ENCODE measurements at places on chromosomes 1 and 21. TPM values are rescaled to one million over a fixed set of nuclear protein-coding genes. Genes with fewer than 3 reads are reported as not detected.
A peak's percentile ranks its signal among the peaks of the same experiment; 100 is the strongest.

The FMO4 gene
- 2.3 TPM for total RNA-seq

The S100A16 gene
- total RNA-seq, result 220 TPM

The ADGRL2 gene
- total RNA-seq, result 4.6 TPM

The CCDC18 gene
- 10.3 TPM for total RNA-seq

The ERG gene
- total RNA-seq, result not detected

The ADIPOR1 gene
- total RNA-seq, result 71.4 TPM

The SPRR1A gene
- total RNA-seq, result not detected

The CD164L2 gene
- total RNA-seq, result not detected

The FCRL6 gene
- not detected for total RNA-seq

The NBPF1 gene
- 59.3 TPM for total RNA-seq

The PDC gene
- not detected for total RNA-seq

- no peaks in the 10 kb centered on the region for H3K27me3 ChIP-seq
- H3K27ac ChIP-seq, result peak within 1 kb of the TSS; percentile 42
- no peaks in the 10 kb centered on the region for H3K36me3 ChIP-seq
- peak within 1 kb of the TSS; percentile 60 for H3K4me3 ChIP-seq
- peaks cover 7% of the 10 kb centered on the region for H3K4me1 ChIP-seq
Measured at GRCh38 chr1:116909512-116910378, at the start of gene PTGFRN. TSS of gene PTGFRN (plus strand) at chr1:116909916. CDS start at chr1:116910204, 288 bp downstream.

DNA sequence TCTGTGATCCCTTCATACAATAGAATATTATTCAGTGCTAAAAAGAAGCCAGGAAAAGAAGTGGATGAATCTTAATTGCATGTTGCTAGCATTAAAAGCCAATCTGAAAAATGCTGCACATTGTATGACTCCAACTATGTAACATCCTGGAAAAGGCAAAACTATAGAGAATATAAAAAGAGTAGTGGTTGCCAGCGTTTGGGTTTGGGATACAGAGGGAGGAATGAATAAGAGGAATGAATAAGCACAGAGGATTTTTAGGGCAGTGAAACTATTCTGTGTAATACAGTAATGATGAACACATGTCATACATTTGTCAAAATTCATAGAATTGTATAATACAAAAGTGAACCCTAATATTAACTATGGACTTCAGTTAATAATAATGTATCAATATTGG lies 42.5 kb downstream of the GPR88 start:
- no peak for DNase-seq
- H3K4me3 ChIP-seq, result no peak overlapping the region
- peaks cover 12% of the 10 kb centered on the region for H3K4me1 ChIP-seq
- no peaks in the 10 kb centered on the region for H3K36me3 ChIP-seq
- no peaks in the 10 kb centered on the region for H3K27me3 ChIP-seq

DNA sequence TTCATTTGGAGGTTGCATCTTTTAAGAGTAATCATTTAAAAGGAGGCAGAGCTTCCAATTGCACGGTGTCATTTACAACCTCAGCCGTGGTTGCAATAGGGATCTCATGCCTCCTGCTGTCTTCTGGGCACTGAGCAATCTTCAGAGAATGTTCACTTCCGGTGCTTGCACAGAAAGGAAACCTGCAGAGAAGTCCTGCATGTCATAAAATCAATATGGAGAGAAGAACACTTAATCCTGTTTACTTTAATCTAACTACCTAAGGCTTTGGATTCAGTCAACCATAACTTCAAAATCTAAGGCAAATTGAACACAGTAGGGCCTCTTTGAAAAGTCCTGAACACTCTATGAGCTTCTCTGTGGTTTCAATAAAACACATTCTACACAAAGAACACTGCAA lies 11.3 kb upstream of the MAP10 start:
- no peak overlapping the region for H3K4me3 ChIP-seq
- no peaks in the 10 kb centered on the region for H3K27me3 ChIP-seq
- no peaks in the 10 kb centered on the region for H3K4me1 ChIP-seq

DNA sequence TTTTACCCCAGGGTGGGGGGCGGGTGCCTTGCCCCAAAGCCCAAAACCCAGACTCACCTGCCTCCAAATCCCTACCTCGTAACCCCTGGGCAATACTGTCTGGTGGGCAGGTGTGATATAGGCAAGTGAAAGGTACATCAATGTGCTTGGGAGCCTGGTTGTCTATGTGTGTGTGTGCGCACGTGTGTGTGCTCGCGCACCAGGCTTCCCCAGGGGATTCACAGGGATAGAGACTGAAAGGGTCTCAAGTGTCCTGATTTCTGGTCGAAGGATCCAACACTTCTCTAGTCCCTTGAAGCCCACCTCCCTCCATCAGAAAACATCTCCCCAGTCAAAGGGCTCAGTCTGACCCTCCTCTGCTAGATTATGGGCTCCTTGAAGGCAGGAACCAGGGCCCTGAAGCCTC lies 28.9 kb upstream of the EPB41 start:
- H3K27ac ChIP-seq, result no peak overlapping the region
- H3K4me3 ChIP-seq, result no peak overlapping the region
- H3K27me3 ChIP-seq, result no peaks in the 10 kb centered on the region
- H3K4me1 ChIP-seq, result peaks cover 17% of the 10 kb centered on the region
- H3K36me3 ChIP-seq, result no peaks in the 10 kb centered on the region

GRCh38 chr1:215421744-215422143 lies 145.4 kb upstream of the KCTD3 start:
- H3K36me3 ChIP-seq, result no peaks in the 10 kb centered on the region
- DNase-seq, result no peak
- H3K27me3 ChIP-seq, result no peaks in the 10 kb centered on the region
- H3K27ac ChIP-seq, result no peak overlapping the region
- no peak overlapping the region for H3K4me3 ChIP-seq
- no peaks in the 10 kb centered on the region for H3K4me1 ChIP-seq

DNA sequence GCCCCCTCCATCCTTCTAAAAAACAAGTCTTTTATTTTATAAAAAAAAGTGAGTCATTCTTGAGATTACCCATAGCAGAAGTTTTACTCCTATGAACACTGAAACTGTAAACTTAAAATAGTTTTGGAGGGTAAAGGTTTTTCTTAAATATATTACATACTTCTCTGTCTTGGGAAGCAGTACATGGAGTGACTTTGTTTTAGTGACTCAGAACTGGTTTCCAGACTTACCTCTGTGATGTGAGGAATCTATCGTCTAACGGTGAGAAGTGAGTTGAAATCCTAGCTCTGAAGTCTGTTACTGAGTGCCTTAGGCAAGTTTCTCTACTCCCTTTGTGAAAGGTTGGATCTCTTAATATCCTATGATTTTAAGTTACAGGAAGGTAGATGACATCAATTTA lies 176.3 kb upstream of the POU3F1 start:
- DNase-seq, result no peak
- H3K36me3 ChIP-seq, result no peaks in the 10 kb centered on the region
- no peaks in the 10 kb centered on the region for H3K27me3 ChIP-seq
- H3K4me1 ChIP-seq, result no peaks in the 10 kb centered on the region
- H3K27ac ChIP-seq, result no peak overlapping the region
- no peak overlapping the region for H3K4me3 ChIP-seq

DNA sequence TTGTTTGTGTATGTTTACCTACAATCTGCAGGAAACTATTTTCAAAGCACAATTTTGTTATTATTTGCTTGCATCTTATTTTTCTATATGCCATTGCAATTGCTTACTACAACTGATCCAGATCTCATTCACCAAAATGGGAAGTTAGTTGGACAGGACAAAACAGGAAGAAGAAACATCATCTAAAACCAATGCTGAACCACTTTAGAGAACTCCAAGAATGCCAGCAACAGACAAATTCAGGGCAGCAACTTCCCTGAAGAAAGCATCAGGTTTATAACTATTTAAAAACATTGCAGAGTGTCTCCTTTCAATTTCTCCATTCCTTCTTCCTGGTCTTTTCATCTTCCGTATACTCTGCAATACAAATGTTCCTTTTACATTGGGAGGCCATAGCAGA lies 82.4 kb upstream of the SMYD2 start:
- no peak overlapping the region for H3K27ac ChIP-seq
- no peak overlapping the region for H3K4me3 ChIP-seq
- no peak for DNase-seq
- H3K36me3 ChIP-seq, result no peaks in the 10 kb centered on the region
- H3K4me1 ChIP-seq, result 0 out of 2 replicates have a peak, but pooled peaks cover under 1% of the 10 kb centered on the region
- no peaks in the 10 kb centered on the region for H3K27me3 ChIP-seq

GRCh38 chr1:43454270-43455011 lies 710 bp upstream of the HYI start:
- peak overlapping the region; percentile 59 for H3K4me3 ChIP-seq
- DNase-seq, result peak; percentile 94
- peak overlapping the region; percentile 88 for H3K27ac ChIP-seq
- peaks cover 11% of the 10 kb centered on the region for H3K4me1 ChIP-seq
- H3K27me3 ChIP-seq, result no peaks in the 10 kb centered on the region
- no peaks in the 10 kb centered on the region for H3K36me3 ChIP-seq

- no peak overlapping the region for H3K27ac ChIP-seq
- H3K4me3 ChIP-seq, result no peak overlapping the region
- no peaks in the 10 kb centered on the region for H3K27me3 ChIP-seq
- H3K4me1 ChIP-seq, result no peaks in the 10 kb centered on the region
- H3K36me3 ChIP-seq, result no peaks in the 10 kb centered on the region
Measured at GRCh38 chr1:101388904-101389546, 152.2 kb downstream of the S1PR1 start.

DNA sequence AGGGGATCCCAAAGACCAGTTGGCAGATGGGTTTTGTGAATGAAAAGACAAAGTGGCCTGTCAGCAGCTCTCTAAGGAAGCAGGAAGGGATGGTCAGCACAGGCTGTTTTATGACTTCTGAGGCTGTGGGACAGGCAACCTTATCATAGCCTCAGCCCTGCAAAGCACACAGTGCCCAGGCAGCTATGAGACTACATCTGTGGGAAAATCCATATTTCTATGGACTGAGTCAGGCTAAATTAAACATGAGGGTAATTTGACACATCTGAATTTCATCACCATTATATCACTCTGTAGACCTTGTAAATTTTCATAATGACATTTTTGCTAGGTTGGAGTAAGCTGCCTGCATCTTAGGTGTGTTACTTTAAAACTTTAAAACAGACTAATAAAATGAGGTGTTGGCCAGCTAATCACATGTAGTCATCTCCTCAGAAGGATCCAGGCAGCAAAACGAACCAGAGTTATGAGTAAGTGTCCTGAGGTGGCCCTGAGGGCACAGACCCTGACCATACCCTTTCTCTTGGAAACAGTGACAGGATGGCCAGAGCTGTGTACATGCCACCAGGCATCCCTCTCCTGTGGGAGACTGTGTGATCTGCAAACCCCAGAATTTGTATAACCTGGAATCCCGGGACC lies 14.6 kb downstream of the NGF start:
- H3K4me1 ChIP-seq, result no peaks in the 10 kb centered on the region
- H3K4me3 ChIP-seq, result no peak overlapping the region
- DNase-seq, result no peak

GRCh38 chr1:230857077-230857476 lies 11.2 kb downstream of the C1orf198 start:
- H3K27me3 ChIP-seq, result no peaks in the 10 kb centered on the region
- DNase-seq, result no peak
- peaks cover 19% of the 10 kb centered on the region for H3K4me1 ChIP-seq
- no peak overlapping the region for H3K27ac ChIP-seq

- no peaks in the 10 kb centered on the region for H3K36me3 ChIP-seq
- H3K4me1 ChIP-seq, result no peaks in the 10 kb centered on the region
- no peak overlapping the region for H3K27ac ChIP-seq
- no peak for DNase-seq
- no peak overlapping the region for H3K4me3 ChIP-seq
- no peaks in the 10 kb centered on the region for H3K27me3 ChIP-seq
Measured at GRCh38 chr1:175209493-175209921, 16.9 kb upstream of the KIAA0040 start.

DNA sequence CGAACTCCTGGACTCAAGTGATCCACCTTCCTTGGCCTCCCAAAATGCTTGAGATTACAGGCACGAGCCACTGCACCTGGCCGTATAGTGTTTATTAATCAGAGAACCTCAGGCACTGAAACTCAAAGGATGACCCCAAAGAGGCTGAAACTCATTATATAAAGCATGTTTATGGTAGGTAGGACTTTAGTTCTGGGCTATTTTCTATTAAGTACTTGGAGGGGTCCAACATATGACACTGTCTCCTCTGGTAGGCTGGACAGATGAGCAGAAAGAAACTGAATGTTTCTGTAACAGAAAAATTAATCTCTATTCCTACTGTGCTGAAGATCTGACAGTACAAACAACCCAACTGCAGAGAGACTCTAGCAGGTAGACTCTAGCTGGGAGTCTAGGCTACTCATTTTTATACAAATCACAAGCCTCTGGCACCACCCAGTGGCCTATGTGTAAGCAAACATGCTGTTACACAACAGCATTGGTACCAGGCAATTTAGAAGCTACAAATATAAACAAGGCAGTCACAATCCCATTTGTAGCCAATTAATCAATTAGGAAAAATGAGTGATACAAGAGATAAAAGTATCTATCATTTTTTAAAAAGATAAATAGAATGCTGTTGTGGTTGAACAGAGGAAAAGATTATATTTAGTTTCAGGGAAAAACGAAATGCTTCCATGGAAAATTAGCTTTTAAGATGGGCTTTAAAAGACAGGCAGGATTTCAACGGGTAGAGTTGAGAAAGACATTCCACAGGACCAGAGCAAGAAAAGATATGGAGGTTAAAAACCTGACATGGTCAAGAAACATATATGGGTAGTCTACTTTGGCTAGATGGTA lies 10.4 kb downstream of the DCAF8 start:
- H3K4me3 ChIP-seq, result no peak overlapping the region
- H3K4me1 ChIP-seq, result no peaks in the 10 kb centered on the region
- DNase-seq, result peak; percentile 68
- H3K27me3 ChIP-seq, result no peaks in the 10 kb centered on the region
- no peaks in the 10 kb centered on the region for H3K36me3 ChIP-seq
- peak overlapping the region; percentile 34 for H3K27ac ChIP-seq

- DNase-seq, result no peak
- no peak overlapping the region for H3K27ac ChIP-seq
- no peak overlapping the region for H3K4me3 ChIP-seq
Measured at GRCh38 chr1:168732736-168733135, 3.7 kb upstream of the DPT start.

GRCh38 chr1:191240925-191241324 lies 763.3 kb upstream of the BRINP3 start:
- no peak for DNase-seq
- no peaks in the 10 kb centered on the region for H3K27me3 ChIP-seq
- no peak overlapping the region for H3K4me3 ChIP-seq
- H3K36me3 ChIP-seq, result no peaks in the 10 kb centered on the region
- no peaks in the 10 kb centered on the region for H3K4me1 ChIP-seq

DNA sequence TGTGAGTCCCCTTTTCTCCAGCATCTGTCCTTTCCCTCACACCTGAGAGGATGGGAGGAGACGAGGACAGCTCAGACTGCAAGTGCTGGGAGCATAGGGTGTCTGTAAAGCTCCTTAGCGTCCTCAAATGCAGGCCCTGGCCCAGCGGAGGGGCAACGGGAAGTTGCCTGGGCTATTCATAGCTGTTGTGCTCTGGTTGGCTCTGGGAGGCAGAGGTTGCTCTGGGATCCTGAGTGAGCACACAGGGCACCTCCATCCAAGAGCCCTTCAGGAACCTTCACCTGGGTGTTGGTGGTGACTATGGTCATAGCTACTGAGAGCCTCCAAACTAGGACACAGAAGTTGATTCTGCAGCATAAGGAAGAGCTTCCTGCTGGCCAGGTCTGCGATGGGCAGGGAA lies 2.6 kb downstream of the PADI1 start:
- no peak overlapping the region for H3K4me3 ChIP-seq
- no peak overlapping the region for H3K27ac ChIP-seq
- no peaks in the 10 kb centered on the region for H3K36me3 ChIP-seq
- DNase-seq, result no peak
- H3K4me1 ChIP-seq, result no peaks in the 10 kb centered on the region

- H3K36me3 ChIP-seq, result no peaks in the 10 kb centered on the region
- H3K4me3 ChIP-seq, result no peak overlapping the region
- no peaks in the 10 kb centered on the region for H3K4me1 ChIP-seq
Measured at GRCh38 chr1:66265268-66265667, 268.7 kb upstream of the SGIP1 start.

Data from Caco-2 (cell line).